Stimulated activated CD8-positive, alpha-beta memory T cell treated with anti-CD3 and anti-CD28 coated beads, Interleukin-7, amount 100 ng/mL, for 1 hour (primary cell): ENCODE measurements at places on chromosomes 1 and 21.

DNA sequence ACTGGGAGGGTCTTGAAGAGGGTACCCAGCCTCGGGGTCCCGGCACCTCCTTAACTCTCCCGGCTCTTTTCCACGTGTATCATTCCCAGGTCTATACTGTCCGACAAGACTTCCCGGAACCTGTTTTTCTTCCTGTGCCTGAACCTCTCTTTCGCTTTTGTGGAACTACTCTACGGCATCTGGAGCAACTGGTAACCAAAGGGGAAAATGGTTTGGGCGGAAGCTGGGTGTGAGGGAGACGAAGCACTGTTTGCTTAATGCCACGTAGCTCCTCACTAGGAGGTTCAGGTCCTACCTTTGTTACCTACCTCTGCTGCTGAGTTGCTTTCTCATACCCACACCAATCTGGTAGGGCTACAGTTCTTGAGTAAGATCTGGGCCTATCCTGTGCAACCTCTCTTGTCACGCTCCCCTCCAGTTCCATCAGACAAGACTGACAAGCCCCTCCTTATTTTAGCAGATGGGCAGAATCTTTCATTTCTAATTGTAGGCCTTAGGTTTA lies 642 bp downstream of the SLC30A7 start:
- DNase-seq, result peak; percentile 14

DNA sequence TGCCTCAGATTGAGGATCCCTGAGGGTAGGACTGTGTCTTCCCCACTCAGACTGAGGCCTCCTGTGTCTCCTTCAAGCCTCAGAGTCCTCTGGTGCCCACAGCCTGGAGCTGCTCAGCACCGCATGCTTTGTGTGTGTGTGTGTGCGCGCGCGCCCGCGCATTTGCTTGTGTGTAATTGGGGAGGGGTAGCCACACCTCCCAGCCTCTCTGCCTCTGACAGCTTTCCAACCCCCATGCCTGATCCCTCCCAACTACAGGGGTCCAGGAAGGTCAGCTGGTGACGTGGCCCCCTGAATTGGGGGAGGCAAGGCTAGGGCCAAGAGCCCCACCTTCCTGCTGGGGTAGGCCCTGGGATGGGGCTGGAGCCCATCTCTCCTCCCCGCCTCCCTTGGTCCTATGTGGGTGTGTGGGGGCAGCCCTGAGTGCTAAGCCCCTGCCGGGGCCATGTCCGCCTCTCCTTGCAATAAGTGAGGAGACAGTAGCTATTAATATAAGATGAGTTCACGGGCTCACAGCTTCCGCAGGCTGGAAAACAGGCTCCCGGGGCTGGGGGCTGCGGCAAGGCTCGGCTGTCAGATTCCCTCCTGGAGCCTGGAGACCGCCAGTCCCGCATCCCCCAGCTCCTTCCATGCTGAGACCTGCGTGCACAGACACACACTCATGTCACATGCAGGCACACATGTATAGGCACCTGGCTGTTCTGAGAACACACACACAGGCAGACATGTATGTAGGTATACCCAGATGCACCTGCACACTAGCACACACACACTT lies 7.0 kb downstream of the GPR3 start:
- DNase-seq, result no peak

- no peak for DNase-seq
These were observed 41.5 kb downstream of the GALNT2 start for GRCh38 chr1:230108580-230108979.

DNA sequence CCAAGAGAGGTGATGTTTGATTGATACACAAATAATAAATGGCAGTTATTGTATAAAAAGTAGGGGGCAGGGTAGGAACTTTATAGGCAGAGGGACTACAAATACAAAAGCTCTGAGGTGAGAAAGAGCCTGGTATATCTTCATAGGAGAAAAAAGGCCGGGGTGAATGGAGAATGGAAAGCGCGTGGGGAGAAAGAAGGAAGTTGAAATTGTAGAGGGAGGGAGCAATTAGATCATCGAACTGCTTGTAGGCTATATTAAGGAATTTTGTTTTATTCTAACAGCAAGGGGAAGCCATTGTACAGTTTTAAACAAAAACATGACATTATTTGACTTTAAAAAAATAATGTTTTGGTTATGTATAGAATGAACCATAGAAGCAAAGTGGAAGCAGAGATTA lies 147.4 kb downstream of the PDE4B start:
- DNase-seq, result no peak

- DNase-seq, result no peak
These were observed 40.3 kb downstream of the TP73 start for GRCh38 chr1:3692598-3692997.

DNA sequence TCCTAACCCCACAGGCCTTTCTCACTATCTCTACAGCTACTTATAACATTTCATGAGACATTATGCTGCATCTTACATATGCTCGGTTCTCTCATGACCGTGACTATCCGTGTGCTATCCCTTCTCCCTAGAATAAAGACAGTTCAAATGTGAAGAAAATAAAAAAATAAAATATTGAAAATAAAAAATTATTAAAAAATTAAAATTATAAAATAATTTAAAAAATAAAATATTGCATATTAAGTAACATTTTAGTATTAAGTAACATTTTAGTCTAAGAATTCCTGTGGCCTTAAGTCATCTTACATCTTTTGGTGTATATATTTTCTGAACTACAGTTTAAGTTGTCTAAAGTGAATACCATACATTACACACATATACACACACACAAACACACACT lies 415.5 kb downstream of the DPYD start:
- DNase-seq, result no peak

GRCh38 chr1:187390215-187390818 lies 561.6 kb downstream of the PLA2G4A start:
- no peak for DNase-seq

- no peak for DNase-seq
These were observed 44.6 kb downstream of the RCAN1 start for GRCh38 chr21:34570313-34570712.

GRCh38 chr1:244165701-244166100 lies 114.6 kb downstream of the ZBTB18 start:
- DNase-seq, result no peak

DNA sequence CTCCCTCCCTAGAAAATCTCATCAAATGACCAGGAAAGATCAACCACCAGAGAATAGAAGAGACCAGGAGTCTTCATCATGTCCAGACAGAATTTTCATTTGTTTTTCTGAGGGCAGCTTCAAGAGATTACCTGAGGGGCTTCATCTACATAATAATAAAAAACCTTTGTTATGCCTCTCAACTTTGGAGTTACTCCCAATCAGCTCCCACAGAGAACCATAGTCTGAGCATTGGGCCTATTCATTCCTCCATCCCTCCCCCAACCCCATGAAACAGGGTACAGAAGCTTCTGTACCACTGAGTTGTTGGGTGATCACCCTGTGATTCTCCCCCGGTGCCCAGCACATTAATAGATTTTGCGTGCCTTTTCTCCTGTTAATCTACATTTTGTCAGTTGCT lies 53.3 kb upstream of the PRRC2C start:
- no peak for DNase-seq

DNA sequence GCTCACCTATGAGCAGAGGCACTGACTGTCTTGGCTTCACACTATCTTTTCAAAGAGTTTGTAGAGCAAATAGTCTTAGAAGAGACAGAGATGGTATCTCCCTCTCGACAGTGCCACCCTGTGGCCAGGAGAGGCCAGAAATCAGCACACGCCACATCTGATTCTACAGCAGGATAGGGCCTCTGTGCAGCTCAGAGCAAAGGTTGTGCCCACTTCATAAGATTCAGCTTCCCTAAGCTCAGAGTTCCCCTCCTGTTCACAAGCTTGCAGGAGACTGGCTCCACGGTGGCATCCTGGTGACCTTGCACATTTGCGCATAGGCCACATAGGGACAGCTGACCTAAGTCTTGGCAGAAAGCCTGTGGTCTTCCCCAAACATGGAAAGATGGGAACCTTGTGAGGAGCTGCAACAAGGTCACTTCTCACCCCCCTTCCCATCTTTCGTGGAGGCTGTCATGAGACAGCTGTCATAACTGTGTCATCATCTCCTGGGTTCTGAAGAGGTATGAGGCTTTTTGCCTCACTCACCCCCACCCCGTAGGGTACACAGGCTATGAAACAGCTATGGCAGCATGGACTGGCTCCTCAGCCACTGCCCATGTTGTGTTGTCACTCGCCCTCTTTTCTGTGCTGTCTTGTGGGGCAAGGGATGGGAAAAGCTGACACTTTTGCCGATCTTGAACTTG lies 3.0 kb downstream of the ITLN2 start:
- peak; percentile 55 for DNase-seq

DNA sequence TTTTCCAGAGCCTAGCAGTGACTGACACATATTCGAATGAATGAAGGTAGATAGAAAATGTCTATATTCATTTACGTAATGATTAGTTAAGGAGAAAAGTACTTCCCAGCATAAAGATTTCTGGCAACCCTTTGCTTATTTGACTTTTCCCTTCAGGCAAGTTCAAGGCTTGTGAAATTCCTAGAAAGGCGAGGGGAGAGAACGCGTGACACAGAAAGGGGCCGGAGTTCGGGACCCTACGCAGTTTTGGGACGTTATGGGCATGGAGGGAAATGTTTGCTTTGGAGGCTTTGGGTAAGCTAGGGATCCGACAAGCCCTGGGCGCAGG lies 472 bp upstream of the USP25 start:
- no peak for DNase-seq

DNA sequence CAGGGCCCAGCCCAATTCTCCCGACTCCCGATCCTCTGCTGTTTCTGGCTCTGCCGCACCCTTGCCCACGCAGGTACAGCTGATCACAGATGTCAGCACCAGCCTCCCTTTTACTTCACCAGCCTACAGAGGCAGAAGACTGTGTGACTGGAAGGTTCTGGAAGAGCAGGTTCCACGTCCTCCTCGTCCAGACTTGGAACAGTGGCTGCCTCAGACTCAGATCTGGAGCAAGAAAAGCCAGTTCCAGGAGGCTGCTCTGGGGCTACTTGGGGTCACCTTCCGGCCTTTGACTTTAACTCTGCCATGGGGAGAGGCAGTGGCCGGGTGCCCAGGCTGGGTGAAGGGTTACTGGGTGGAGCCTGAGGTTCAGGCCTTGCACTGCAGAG lies 16.1 kb upstream of the KLHDC7A start:
- no peak for DNase-seq

DNA sequence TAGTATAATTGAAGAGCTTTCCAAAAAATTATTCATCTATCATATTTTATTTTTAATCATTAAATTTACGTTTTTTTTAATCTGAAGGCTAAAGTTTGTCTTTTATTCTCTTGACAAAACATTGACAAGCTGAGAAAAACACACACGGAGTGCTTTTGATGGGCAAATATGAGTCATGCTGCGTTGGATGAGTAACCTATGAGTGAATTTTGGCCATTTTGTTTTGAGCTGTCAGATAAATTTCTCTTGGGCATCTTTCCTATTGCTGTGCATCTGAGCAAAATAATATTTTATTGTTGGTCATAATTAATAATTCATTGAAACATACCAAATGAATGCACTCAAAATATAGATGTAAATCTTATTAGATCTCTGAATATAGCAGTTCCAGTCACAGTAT lies 1144.1 kb upstream of the ADGRL2 start:
- no peak for DNase-seq

- no peak for DNase-seq
These were observed 14.7 kb downstream of the AMPD2 start for GRCh38 chr1:109634292-109634691.

DNA sequence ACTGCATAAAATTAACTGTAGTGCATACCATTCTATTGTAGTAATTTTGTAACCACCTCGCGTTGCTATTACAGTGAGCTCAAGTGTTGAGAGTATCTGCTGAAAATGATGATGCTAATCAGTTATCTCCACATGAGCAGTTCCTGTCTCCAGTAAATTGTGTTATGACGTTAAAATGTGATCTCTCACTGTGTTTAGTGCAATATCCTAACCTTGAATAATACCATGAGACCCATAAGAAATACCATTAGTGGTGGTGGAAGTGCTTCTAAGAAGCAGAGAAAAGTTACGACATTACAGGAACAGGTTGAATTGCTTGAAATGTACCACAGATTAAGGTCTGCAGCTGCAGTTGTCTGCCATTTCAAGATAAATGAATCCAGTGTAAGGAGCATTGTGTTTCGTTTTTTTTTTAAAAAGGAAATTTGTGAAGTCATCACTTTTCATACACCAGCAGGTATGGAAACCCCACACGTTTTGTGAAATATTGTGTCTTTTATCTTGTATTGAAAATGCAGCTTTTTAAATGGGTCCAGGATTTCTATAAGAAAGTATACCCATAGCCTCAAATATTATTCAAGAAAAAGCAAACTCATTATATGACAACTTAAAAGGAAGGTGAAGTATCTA lies 72.5 kb downstream of the ANGPTL1 start:
- no peak for DNase-seq

DNA sequence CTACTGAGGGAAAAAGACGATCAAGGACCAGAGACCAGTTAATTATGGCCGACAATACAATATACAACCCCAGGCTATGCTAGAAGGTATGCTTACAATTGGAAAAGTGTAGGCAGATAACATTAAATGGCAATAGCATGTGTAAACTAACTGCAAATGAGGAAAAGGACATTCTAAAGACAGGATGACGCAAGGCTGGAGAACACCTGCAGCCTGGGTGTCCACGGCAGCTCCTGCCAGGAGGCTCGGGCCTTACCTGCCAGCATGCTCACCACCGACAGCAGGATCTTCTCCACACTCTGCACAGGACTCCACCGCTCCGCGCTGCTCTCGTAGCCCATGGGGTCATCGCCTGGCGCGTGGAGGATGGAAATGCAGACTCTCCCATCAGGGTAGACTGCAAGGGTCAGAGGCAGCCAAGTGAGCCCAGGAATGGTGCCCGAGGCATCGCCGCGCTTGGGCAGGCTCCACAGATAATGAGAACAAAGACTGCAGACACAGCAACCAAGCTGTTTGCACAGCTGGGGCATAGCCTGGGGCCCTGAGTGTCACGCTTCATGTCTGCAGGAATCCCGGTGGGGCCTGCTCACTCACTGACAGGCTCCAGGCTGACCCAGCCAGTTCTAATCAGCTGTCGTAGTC lies 28.2 kb downstream of the UBE2G2 start:
- DNase-seq, result no peak

DNA sequence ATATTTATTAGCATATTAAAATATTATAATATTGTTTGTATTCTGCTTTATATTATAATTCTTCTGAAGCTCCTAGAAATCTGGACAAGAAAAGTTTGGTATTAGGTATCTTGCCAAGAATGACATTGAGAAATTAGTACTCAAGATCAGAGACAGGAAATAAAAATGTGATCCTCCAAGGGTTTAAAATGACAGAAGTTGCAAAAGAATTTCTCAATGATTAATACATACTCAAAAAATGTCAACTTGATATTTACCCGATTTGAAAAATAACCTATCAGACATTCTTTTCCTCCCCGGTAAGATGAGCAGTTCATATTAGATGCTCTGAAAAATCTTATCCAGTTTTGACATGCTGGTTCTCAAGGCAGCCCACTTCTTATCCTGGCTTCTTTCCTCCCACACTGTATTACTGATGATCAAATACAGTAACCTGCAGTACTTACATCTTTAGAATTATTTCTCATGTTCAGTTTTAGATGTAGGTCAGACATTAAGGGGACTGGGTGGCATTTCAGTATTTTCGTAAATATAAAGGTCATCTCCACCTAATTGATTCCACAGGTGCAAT lies 55.3 kb downstream of the CACHD1 start:
- no peak for DNase-seq
